GM06990 (cell line): ENCODE measurements at places on chromosomes 13 and 19.

GRCh38 chr13:72527333-72527732 lies 200.1 kb downstream of the MZT1 start:
- DNase-seq: no peak

GRCh38 chr13:106393776-106394175 lies 141.7 kb downstream of the EFNB2 start:
- DNase-seq: no peak

- DNase-seq: no peak
Observed at GRCh38 chr13:66407128-66407527, 823.0 kb downstream of the PCDH9 start.

- DNase-seq: no peak
Observed at GRCh38 chr13:52849291-52850071, 1.0 kb upstream of the PCDH8 start.

DNA sequence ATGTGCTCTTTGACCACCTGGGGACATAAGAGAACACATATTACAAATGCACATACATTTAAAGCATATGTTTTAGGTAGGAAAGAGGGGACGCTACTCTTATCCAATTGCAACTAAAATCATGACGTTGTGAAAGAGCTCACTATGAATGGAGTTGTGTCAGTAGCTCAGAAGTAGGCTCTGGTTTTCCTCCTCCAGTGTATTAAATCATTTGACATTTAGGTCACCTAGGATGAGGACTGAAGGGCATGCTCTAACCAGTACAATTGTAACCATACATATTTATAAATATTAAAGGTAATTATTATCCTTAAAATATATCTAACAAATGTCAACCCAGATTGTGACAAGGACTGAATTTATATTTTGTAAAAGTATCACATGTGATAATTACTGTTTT lies 389.0 kb downstream of the KLF12 start:
- no peak for DNase-seq

- DNase-seq: no peak
Observed at GRCh38 chr19:5943045-5943444, 29.0 kb downstream of the CAPS start.

- DNase-seq: no peak
Observed at GRCh38 chr13:93771227-93771626, 544.6 kb downstream of the GPC6 start.

DNA sequence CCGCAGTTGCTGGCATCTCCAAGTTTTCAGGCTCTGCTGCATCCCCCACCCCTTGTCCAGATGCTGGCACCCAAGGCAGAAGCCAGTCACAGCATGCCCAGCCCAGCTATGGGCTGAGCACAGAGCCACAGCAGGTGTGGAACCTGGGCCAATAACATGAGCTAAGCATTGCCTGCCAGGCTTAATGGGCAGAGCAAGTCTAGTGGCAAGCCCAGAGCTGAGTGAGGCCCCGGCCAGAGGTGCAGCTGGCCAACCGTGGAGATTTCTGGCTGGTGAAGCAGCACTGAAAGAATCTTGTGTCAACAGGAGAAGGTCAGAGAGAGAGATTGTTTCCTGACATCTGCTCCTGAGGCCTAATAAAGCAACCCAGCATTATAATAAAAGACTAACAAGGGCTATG lies 111.0 kb downstream of the B3GLCT start:
- DNase-seq: no peak

DNA sequence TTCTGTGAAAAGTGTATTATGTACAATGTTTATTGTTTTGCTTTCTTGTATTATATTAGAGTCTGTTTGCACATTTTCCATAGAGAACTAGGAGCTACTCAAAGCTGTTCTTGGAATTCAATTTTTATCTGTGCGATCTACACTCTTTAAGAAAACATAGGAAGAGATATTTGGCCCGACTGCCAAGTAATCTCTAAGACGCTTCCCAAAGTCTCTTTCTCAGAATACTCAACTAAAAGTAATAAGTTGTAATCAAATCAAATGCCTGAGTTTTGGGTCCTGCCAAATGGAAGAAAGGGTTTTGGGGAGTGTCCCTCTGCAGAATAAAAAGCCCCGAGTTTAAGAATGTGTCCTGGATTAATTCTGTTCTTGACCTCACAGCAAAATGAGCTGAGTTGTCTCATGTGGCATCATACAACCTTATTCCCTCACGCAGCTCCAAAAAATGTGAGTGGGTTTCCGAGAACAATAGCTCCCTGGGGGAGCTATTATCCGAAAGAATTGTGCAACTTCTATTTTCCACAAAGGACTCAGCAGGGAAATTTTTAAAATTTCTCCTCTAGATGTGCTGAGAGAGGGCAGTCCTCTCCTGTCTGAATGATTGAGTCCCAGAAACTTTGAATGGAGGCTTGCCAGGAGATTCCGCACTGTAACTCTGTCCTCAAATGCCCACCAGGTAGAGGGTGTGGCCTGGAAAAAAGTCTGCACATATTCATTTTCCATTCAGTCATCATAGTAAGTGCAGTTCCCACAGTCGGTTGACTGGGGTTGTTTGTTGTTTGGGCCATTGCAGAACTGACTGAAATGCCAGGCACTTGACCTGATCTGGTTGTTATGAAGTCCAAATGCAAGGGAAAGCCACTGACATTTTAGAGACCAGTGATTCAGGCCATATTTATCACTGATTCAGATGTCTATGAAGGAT lies 280.0 kb upstream of the SOX21 start:
- DNase-seq: no peak

DNA sequence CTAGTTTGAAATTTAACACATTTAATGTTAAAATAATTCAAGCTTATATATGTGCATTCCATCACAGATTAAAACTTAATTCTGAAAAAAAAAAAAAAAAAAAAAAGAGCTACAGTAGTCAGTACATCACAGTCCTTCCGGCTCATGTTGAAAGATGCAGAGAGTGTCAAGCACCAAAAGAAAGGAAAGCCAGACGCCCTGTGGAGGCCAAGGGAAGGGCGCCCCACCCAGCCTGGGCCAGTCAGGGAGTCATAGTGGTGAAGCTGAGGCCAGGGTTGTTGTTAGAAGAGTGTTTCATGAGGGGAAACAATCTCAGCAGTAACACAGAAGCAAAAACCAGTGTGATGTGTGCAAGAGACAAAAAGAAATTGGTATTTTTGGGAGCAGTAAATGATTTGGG lies 375.3 kb downstream of the MTUS2 start:
- DNase-seq: peak; percentile 1
